ENCODE measurements at places on chromosomes 4 and X.

- DNase-seq = no peak
Measured at GRCh38 chr4:38387348-38387747, 276.7 kb upstream of the KLF3 start.

GRCh38 chrX:129772796-129773431, 6.8 kb upstream of the SASH3 start:
- peak; percentile 48 for DNase-seq

- DNase-seq = peak; percentile 6
Measured at GRCh38 chrX:41512394-41512793, 65.3 kb downstream of the NYX start.

- no peak for DNase-seq
Measured at GRCh38 chrX:16005917-16006316, 117.4 kb upstream of the GRPR start.

GRCh38 chr4:183903021-183903760, 1.9 kb upstream of the STOX2 start:
- no peak for DNase-seq

GRCh38 chr4:82842593-82842992, 44.0 kb upstream of the SCD5 start:
- DNase-seq = no peak

DNA sequence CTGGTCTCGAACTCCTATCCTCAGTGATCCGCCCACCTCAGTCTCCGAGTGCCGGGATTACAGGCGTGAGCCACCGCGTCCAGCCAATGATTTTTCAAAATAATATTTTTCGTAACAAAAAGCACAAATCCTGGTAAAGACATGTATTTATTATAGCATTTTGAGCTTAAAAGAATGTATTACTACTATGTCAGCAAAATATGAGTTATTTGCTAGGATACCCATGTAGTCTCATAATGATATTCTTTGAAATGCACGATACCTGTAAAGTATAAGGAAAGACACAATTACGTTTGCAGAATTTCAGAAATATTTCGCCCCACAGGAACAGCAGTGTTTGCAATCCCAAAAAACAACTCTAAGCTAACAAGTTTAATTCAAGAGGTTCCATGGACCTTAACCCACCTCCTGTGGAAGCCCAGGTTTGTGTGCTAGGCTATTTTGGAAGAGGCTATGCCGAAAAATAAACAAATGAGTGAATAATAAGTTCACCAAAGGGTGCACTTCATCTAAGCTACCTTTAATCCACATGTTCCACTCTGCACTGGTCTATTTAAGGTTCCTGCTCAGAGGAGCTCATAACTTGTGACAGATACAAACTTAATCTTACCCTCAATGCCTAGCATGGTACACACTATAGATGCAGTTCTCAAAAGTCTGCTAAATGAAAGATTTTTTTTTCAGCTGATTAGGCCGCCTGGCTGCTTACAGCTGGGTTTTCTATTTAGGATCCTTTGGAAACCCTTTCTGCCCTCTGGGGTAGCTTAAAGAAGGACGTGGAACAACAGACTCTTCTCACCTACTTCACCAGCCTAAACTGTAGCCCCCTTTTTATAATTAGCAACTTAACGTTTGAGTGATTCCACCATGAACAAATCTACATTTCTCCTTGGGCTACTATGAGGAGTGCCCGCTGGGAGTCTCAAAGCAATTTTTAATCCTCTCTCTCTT, 5.0 kb downstream of the FRYL start:
- no peak for DNase-seq

DNA sequence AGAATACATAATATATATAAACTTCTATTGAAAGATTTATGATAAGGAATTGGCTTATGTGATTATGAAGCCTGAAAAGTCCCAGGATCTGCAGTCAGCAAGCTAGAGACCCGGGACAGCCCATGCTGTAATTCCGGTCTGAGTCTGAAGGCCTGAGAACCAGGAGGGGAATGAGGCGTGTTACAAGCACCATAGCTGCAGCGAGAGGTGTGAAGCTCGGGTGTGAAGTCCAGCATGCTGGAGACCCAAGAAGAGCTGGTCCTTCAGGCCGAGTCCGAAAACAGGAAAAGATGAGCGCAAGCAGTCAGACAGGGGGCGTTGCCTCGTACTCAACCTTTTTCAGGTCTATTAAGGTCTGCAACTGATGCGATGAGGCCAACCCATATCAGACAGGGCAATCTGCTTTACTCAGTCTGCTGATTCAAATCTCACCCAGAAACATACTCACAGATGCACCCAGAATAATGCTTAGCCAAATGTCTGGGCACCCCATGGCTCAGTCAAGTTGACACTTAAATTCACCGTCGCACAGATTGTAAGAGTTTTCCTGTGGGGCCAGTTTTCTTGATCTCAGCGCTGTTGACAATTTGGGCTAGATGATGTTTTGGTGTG, 40.4 kb downstream of the SMIM20 start:
- no peak for DNase-seq

- DNase-seq = no peak
Measured at GRCh38 chr4:5815641-5816040, 77.2 kb downstream of the CRMP1 start.

DNA sequence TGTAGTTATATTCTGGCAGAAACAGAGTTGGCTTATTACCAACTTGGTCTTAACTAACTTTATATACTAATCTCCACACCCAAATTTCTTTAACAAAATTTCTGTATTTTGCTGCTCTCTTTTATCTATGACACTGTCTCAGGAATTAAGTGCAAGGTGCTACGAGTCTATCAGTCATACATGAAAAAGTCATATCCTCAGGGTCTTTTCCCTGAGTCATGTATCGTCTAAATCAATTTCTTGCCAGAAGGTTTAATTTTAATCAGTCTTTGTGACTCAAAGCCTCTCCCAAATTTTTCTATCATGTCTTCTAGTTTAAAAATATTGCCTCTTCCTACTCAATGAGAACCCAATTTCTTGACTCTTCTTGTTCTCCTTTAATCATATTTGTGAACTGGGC, 1803.6 kb upstream of the PCDH7 start:
- DNase-seq = no peak

DNA sequence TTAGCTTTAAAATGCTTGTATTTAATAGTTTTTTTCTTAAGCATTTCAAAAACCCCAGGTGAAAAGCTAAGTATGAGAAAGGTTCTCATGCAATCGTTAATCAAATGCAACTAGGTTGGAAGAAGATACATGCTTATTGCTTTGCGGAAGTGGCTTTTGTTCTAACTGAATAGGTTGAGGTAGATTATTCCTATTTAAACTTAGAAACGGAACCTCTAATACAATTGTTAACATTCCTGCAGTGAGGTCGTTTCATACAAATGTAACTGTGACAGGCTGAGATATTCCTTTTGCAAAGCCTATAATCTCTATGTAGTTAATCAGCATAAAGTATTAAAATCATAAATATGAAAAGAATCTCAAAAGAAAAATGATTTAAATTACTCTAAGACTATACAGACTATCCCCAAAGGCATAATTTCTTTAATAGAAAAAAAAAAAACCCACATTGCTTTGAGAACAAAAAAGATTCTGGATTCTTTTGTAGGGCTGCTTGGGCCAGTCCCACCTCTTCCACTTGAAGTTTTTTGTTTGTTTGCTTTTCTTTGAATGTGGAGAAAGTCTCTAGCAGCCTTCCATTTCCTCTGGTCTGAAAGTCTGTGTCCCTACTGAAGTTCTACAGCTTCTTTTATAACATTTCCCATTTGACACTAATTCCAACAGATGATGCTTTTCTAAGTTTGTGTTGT, 25.6 kb upstream of the SORBS2 start:
- DNase-seq = no peak

- no peak for DNase-seq
Measured at GRCh38 chr4:120000591-120001296, 65.9 kb downstream of the MAD2L1 start.

- DNase-seq = no peak
Measured at GRCh38 chr4:20895988-20896387, 195.7 kb downstream of the PACRGL start.

GRCh38 chrX:68584221-68584620, 63.2 kb upstream of the STARD8 start:
- no peak for DNase-seq

- no peak for DNase-seq
Measured at GRCh38 chr4:183142571-183143550, 43.8 kb downstream of the WWC2 start.

- no peak for DNase-seq
Measured at GRCh38 chrX:121254336-121254735, 206.9 kb downstream of the GLUD2 start.

- DNase-seq = no peak
Measured at GRCh38 chrX:18410038-18410437, 15.4 kb upstream of the CDKL5 start.

- no peak for DNase-seq
Measured at GRCh38 chrX:53122013-53122412, 28.1 kb downstream of the KANTR start.

DNA sequence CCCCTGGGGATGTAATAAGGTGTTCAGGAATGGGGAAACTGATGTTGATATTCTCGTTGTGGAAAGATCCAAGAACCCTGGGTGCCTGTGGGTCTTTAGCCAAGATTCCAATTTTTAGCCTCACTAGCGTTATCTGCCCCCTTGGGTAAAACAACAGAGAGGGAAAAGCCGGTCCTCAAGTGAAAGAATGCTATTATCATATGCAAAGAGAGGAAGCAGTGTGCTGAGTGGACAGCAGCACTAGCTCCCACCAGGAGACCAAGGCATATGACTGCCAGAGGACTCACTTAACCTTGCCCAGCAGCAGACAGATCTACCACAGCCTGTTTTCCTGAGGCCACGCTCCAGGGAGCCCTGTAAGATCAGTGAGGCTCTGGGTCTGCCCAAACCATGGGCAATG, 257.9 kb upstream of the CPEB2 start:
- DNase-seq = no peak

DNA sequence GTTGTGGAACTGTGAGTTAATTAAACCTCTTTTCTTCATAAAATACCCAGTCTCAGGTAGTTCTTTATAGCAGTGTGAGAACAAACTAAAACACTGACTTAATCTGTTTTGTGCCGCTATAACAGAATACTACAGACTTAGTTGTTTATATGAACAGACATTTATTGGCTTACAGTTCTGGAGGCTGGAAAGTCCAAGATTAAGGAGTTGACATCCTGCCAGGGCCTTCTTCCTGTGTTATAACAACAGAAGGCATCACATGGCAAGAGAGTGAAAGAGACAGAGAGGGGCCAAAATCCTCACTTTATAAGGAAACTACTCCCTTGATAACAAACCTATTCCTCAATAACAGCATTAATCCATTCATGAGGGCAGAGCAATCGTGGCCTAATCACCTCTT, 42.5 kb upstream of the KCNIP4 start:
- no peak for DNase-seq

- DNase-seq = no peak
Measured at GRCh38 chr4:85489273-85489981, 14.5 kb downstream of the ARHGAP24 start.

- DNase-seq = no peak
Measured at GRCh38 chrX:12463052-12463451, 324.8 kb downstream of the FRMPD4 start.
